ENCODE measurements at places on chromosomes 2 and 18. TPM values are rescaled to one million over a fixed set of nuclear protein-coding genes. Genes with fewer than 3 reads are reported as not detected.

The MEP1B gene
- total RNA-seq, result under 0.01 TPM

The IL1A gene
- 269 TPM for total RNA-seq

The GCKR gene
- 1.2 TPM for total RNA-seq

The PPP4R1 gene
- 163 TPM for total RNA-seq

The IL1RL1 gene
- total RNA-seq, result not detected

The SMYD1 gene
- 0.33 TPM for total RNA-seq

The CREB1 gene
- total RNA-seq, result 42.3 TPM

The ANKRD30BL gene
- not detected for total RNA-seq

The WDR35 gene
- 8.8 TPM for total RNA-seq

The TOGARAM2 gene
- not detected for total RNA-seq

The SCYGR6 gene
- not detected for total RNA-seq

The RPE gene
- total RNA-seq, result 91.2 TPM

The CPS1 gene
- 20.3 TPM for total RNA-seq

The COL4A4 gene
- not detected for total RNA-seq

The ANKRD62 gene
- total RNA-seq, result not detected

The KIF1A gene
- total RNA-seq, result not detected

The ZNF804A gene
- not detected for total RNA-seq

The ATG16L1 gene
- 39.2 TPM for total RNA-seq

The SERPINB11 gene
- not detected for total RNA-seq

The KIF5C gene
- total RNA-seq, result 0.19 TPM

The ERICH2 gene
- 2.4 TPM for total RNA-seq

The DSG1 gene
- 0.08 TPM for total RNA-seq

The CDH7 gene
- not detected for total RNA-seq

The MYO3B gene
- total RNA-seq, result 0.24 TPM

The CMPK2 gene
- 0.50 TPM for total RNA-seq

The TYMS gene
- total RNA-seq, result 66.5 TPM

The DYNAP gene
- not detected for total RNA-seq

The LONRF2 gene
- total RNA-seq, result 0.02 TPM

The HOXD4 gene
- total RNA-seq, result not detected

The DSG4 gene
- total RNA-seq, result not detected

The OXER1 gene
- total RNA-seq, result 0.17 TPM

The RABL2A gene
- 13.4 TPM for total RNA-seq

The TSPYL6 gene
- not detected for total RNA-seq

The RGPD4 gene
- total RNA-seq, result under 0.01 TPM

The TMEM214 gene
- total RNA-seq, result 90.1 TPM

The CACNB4 gene
- total RNA-seq, result not detected

The MATN3 gene
- total RNA-seq, result 4.8 TPM

The GPR39 gene
- 6.1 TPM for total RNA-seq

The NEU2 gene
- total RNA-seq, result not detected

The OSBPL6 gene
- total RNA-seq, result 32.2 TPM

The CRYBA2 gene
- total RNA-seq, result not detected

The MARCHF4 gene
- total RNA-seq, result under 0.01 TPM

Data from mammary epithelial cell (primary cell).